Fibroblast of pulmonary artery (primary cell): ENCODE measurements at places on chromosomes 6 and 20.

DNA sequence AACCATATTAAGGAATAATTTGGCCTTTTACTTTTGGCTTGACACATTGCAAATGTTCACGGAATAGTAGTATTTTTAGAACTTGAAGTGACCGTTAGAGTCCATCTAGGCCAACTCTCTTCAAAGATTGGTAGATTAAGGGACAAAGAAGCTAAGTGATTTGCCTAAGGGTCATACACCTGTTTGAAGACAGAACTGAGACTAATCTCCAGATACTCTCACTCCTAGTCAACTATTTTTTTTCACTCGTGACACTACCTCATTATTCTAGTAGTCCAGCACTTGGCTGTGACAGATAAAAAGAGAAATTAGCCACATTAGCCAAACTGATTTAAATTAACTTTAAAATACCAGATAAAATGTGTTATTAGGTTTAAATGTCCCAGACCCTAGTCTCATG, 10.6 kb downstream of the ACSS2 start:
- no peak for DNase-seq

DNA sequence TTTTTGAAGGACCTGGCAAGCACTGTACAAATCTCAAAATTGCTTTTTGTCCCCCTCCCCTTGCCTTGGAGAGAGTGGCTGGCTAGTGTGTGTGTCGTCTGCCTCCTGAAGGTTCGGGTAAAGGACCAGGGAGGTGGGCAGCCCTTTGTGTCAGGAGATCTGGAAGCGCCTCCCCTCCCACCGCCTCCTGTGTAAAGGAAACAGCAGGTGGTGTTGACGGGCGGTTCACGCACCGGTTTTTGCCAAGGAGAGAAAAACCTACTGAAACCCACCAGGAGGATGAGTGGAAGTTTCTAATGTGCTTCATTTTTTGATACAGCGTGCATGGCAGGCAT, 1.2 kb downstream of the ENTPD6 start:
- no peak for DNase-seq

GRCh38 chr20:42097741-42098140, 479.6 kb upstream of the CHD6 start:
- DNase-seq, result no peak

GRCh38 chr20:38649275-38649891, 47.8 kb downstream of the ARHGAP40 start:
- peak; percentile 48 for DNase-seq

- no peak for DNase-seq
Measured at GRCh38 chr6:141669141-141669540, 463.6 kb upstream of the GJE1 start.

GRCh38 chr20:37627767-37628130, 66.1 kb upstream of the CTNNBL1 start:
- DNase-seq, result no peak

DNA sequence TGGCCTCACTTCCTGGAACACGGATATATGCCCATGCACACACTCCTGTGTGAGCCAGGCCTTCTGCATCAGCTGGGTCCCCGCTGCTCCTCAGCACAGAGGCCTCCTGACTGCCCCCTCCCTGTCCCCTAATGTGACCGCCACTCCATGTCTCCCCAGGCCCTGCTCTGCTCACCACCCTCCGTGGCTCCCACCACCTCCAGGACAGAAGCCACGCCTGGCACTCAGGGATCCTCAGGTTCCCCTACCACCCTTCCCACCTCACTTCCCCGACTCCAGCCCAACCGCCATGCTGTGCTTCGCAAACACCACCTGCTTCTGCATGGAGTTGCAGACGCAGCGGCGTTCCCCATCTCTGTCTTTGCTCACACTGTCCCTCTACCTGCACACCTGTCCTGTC, 4.3 kb upstream of the SRC start:
- DNase-seq, result no peak

- no peak for DNase-seq
Measured at GRCh38 chr6:123448306-123448884, 188.4 kb downstream of the TRDN start.

GRCh38 chr20:54608943-54609342, 133.6 kb downstream of the DOK5 start:
- no peak for DNase-seq

DNA sequence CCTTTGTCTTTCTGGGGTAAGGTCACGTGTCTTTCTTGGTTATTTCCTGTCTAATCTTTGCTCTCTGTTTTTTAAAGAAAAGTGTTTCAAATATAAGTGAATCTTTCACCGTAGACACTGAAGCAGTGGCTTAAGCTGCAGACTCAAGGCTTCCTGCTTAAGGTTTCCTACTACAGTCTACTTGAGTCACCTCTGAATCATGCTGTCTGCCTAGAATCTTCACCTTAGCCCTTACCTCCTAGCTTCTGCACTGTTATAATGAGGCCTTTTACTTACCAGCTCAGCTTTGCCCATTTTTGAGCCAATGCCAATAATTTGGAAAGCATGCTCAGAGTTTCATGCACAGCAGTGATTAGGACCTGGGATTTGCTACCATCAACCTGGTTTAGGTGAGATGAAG, 30.6 kb downstream of the ADGRF4 start:
- DNase-seq, result no peak

DNA sequence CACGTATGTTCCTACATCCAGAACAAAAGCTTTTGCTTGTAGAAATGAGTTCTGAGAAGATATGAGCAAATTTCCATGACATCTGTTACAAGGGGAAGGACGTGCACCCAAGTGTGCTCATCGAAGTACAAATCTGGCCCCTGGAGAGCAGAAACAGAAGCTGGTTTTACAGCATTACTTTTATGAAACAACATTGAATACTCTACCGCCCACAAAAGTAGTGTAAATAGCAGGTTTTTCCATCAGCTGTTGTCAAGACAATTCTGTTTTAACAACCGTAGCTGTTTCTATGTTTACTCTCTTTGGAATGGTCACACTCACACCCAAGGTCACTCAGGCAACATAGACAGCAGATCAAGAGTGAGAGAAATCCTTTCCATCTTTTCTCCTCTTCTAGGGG, 114.2 kb upstream of the SSTR4 start:
- no peak for DNase-seq

DNA sequence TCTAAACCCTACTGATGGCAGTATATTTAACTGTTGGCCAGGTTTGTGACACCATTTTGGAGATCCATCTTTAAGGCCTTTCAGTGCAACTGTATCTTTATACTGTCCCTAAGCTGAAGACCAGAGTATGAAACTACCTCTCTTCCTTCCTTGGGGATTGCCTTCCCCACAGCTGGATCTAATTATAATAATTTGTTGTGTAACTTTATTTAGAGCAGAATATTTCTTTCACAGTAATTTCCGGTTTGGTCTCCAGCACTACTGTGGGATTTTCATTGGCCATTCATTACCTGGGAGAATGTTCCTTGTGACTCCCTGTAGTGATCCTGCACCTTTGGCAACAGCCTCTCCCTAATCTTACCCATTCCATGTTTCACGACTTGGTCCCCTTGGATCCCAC, 75.2 kb downstream of the AKAP7 start:
- no peak for DNase-seq

GRCh38 chr6:35663447-35664235, 25.1 kb downstream of the FKBP5 start:
- DNase-seq, result peak; percentile 68

DNA sequence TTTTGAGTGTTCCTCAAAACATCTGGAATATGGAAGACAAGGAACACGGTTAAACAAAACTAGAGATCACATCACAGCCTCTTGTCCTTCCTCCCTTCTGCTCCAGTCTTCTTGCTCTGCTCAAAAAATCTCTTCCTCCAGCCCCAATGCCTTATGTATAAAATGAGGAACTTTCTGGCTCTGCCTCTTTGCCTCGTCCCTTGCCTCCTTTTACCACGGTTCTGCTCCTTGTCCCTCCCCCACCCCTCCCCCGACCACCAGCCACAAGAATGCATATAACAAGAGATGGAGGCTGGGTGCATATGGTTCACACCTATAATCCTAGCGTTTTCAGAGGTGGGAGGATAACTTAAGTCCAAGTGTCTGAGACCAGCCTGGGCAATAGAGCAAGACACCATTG, 43.6 kb downstream of the PLAGL2 start:
- DNase-seq, result no peak

- DNase-seq, result no peak
Measured at GRCh38 chr6:167990016-167990945, 7.2 kb upstream of the KIF25 start.

DNA sequence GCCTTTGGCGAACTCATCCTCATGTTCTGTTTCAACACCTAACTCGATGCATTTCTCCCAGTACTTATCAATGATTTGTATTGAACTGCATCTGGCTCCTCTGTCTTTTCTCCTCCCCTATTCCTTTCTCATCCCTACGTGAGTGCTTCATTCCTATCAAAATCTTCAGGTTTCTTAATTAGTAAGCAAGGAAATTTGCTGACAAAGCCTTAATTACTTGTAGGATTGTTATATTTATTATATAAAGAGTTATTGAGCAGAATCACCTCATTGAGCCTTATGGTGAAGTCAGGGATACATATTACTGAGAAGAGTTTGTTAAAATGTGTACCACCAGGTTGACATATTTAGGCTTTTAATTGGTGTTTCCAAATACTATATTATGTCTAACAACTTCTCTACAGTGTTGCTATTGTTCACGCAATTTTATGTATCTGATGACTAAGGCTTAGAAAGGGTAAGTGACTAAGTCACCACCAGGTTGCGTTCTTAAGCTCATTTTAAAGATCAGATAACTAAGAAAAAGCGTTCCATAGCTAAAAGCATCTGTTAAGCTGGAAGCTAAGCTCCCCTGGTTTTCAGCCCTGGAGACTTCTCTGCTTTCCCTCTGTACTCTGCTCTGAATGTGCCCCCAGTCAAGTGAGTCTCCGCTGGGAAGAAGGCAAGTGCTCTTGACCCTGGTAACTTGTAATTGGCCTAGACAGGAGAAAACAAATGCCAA, 18.9 kb downstream of the SCGN start:
- DNase-seq, result no peak

GRCh38 chr6:158168040-158168289, at the start of gene SERAC1:
SERAC1 (minus strand) TSS chr6:158168262; CDS start chr6:158158363, 9,899 bp downstream.
- DNase-seq, result no peak

GRCh38 chr6:80454661-80455365, 348.3 kb downstream of the BCKDHB start:
- peak; percentile 69 for DNase-seq

DNA sequence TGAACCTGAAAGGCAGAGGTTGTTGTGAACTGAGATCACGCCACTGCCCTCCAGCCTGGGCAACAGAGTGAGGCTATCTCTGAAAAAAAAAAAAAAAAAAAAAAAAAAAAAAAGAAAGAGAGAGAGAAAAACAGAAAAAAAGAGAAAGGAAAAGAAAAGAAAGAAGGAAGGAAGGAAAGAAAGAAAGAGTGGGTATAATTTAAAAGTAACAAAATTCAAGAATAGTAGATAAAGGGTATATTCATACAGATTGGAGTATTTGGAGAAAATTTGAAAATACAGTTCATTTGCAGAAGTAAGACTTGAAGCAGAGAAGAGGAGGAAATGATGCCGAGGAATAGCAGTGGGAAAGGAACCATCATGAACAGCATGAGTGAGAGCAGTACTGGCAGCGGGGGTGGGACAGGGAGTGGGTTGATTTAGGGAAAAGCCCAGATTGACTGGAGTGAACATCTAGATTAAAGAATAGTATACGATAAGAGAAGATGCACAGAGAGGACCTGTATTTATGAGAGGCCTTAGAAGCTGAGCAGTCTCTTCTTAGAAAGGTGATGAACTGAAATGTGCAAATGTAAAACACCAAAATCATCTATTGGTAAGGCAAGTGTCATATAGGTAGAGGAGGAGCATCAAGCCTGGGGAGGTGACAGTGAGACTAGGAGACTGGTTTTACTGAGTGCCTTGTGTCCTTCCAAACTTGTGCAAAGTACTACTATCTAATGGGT, 17.8 kb upstream of the HLA-DRB1 start:
- DNase-seq, result no peak

GRCh38 chr20:44693627-44694026, 21.5 kb upstream of the CCN5 start:
- no peak for DNase-seq

DNA sequence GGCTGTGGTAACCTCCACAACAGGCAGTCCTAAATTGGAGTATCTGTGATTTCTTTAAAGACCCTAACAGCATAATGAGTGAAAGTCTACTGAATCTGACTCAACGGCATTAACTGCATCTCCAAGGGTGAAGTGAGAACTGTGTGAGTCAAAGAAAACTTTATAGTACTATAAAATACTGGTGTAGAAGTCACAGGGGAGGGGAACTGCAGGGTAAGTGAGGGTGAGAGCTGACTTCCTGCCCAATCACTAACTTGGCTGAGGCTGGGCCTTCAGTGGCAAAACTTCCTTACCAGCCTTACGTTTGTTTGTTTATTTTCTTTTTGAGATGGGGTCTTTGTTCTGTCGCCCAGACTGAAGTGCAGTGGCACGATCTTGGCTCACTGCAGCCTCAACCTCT, 109.8 kb downstream of the PTPRK start:
- no peak for DNase-seq

GRCh38 chr20:54623991-54624569, 148.7 kb downstream of the DOK5 start:
- no peak for DNase-seq

GRCh38 chr6:25971187-25971821, 8.7 kb downstream of the TRIM38 start:
- peak; percentile 96 for DNase-seq

DNA sequence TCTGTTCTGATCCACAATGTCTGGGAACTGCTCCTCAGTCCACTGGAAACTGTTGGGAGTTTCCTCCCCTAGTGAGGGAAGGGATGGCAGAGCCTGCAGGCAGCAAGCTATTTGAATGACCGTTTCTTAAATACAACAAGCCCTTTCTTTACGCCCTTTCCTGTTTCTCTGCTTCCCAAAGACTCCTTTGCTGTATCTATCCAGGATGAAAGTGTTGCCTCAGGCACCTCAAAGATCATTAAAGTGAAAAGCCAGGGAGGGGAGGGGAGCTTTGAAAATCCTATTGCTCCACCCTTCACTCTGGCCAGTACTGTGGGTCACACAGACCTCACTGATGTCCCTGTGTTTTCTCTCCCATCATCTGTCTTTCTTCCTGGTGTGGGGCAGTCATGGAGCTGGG, 213.1 kb downstream of the RNF144B start:
- no peak for DNase-seq

DNA sequence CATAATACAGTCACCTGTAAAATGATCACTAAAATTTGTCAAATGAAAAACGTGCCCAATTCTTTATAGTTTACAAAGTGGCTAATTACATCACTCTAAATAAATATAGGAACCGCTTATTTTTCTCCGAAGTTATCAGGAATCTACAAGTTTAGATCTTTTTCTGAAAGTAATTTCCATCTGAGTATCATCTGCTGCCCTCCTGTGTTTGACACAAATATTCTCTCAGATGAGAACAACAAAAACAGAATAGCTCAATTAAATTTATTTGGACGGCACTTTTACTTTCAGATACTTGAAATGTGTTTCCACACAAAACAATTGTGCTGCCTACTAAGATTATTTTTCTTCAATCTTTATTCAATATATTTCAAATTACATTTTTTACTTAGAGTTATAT, 5.0 kb downstream of the SF3B5 start:
- no peak for DNase-seq

DNA sequence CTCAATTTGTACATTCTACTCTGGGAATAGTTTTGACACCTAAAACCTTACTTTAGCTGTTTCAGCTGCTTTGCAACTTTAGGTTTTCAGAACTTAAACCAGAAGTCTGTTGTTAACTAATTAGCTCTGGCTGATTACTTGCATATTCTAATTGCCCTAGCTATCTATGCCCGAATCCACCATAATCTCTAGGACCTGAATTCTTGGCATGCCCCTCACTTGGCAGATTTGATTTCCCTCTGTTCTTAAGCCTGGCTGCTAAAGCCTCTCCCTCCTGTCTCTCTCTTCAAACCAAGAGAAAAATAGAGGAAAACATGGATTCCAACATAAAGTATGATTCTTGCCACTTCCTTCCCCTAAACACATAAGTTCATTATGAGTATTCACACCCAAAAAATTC, 35.0 kb upstream of the LIN28B start:
- no peak for DNase-seq
